NAMALWA (cell line): ENCODE measurements at places on chromosomes 12 and 14.
A peak's percentile ranks its signal among the peaks of the same experiment; 100 is the strongest.

DNA sequence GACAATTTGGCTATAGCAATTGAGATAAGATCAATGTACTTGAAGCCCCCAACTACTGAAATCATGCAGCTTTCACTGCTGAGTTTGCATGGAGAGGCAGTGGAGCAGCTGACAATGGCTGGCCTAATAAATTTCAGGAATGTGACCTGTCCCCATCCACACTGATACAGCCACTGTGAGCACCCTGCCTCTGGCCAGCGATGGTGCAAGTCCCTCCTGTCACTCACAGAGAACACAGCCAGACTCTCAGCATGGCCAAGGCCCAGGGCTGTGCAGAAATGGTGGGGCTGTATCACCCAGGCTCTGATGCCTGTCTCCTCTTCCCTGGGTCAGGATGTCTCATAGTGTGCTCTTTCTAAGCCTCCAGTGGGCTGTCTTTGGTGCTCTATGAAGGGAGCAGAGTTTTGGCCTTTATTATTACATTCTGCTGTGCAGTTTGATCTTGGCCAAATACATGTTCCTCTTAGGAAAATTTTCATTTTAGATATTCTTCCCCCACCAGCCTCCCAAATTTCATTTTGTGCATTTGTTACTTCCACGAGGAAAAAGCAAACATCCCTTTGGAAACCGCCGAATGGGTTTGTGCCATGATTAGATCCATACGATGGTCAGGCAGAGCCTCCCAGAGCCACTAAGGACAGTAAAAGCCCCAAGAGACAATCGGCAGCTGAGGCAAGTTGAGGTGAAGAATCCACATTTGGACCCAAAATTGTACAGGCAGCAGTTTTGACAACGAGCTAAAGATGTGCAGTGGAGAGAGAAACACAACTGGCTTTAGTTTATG lies 85.1 kb upstream of the WSCD2 start:
- no peak for DNase-seq

DNA sequence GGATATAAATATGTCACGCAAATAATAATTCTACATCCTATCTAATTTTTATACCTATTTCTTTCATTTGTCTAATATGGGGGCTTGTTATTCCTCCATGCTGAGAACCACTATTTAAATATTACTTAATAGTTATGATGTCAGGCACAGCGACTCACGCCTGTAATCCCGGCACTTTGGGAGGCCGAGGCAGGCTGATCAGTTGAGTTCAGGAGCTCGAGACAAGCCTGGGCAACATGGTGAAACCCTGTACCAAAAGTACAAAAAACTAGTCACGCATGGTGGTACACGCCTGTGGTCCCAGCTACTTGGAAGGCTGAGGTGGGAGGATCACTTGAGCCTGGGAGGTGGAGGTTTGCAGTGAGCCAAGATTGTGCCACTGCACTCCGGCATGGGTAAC lies 45.2 kb downstream of the GXYLT1 start:
- DNase-seq = no peak

DNA sequence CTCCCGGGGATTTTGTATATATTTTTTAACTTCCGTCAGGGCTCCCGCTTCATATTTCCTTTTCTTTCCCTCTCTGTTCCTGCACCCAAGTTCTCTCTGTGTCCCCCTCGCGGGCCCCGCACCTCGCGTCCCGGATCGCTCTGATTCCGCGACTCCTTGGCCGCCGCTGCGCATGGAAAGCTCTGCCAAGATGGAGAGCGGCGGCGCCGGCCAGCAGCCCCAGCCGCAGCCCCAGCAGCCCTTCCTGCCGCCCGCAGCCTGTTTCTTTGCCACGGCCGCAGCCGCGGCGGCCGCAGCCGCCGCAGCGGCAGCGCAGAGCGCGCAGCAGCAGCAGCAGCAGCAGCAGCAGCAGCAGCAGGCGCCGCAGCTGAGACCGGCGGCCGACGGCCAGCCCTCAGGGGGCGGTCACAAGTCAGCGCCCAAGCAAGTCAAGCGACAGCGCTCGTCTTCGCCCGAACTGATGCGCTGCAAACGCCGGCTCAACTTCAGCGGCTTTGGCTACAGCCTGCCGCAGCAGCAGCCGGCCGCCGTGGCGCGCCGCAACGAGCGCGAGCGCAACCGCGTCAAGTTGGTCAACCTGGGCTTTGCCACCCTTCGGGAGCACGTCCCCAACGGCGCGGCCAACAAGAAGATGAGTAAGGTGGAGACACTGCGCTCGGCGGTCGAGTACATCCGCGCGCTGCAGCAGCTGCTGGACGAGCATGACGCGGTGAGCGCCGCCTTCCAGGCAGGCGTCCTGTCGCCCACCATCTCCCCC lies 777 bp downstream of the ASCL1 start:
- no peak for DNase-seq

- DNase-seq = no peak
Observed at GRCh38 chr14:90508536-90509254, 111.9 kb downstream of the CALM1 start.

GRCh38 chr12:93536766-93537488 lies 35.5 kb upstream of the SOCS2 start:
- DNase-seq = peak; percentile 78

GRCh38 chr14:75331471-75331870 lies 52.8 kb downstream of the FOS start:
- DNase-seq = no peak

DNA sequence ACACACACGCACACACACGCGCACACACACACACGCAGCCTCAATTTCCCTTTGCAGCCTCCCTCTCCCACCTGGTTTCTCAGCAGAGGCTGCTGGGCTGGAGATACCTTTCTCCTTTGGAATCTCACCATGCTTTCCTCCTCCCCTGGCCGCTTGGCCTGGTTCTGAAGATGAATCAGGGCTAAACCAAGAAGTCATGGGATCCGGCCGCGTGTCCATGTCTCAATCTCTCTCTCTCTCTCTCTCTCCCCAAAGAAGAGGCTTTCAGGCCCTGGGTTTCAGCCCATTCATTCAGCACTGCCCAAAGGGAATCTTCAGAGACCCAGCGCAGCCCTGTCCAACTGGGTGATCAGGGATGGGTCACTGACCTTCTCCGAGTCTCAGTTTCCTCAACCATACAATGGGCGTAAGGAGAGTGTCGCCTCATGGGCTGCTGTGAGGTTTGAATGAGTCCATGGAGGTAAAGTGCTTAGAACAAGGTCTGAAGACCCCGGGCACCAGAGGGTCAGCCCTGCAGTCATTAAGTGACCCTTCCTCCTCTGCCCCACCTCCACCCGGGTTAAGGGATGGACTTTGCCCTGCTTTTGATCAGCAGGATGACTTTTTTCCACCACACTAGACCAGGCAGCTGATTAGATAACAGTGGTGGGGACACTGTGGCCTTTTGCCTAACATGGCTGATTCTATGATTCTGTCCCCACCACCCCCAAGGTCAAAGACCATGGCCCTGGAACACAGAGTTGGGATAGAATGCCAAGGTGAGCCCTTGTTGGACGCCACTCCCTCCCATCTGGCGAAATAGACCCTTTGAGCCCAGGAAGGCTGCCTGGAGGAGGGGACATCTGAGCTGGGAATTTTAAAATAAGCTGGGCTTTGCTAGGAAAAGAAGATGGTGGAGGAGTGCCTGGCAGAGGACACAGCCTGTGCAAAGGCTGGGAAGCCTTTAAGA lies 42.1 kb downstream of the SCARB1 start:
- DNase-seq = no peak

- no peak for DNase-seq
Observed at GRCh38 chr12:11007608-11008007, 9.5 kb upstream of the TAS2R20 start.

- no peak for DNase-seq
Observed at GRCh38 chr12:19082365-19082911, 47.1 kb upstream of the PLEKHA5 start.

GRCh38 chr14:89409961-89410360 lies 7.1 kb downstream of the FOXN3 start:
- DNase-seq = no peak

DNA sequence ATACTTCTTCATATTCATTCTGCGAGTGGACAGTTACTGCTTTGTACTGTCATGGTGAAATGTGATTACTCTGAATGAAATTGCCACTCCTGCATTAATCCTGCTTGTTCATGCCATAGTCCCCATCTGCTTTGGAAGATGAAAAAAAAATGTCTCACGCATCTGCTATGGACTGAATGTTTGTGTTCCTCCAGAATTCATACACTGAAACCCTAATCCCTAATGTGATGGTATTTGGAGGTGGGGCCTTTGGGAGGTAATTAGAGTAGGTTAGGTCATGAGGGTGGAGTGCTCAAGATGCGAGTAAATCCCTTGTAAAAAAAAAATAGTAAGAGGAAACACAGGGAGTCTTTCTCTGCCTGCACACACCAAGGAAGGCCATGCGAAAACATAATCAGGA lies 427.2 kb downstream of the TMTC2 start:
- no peak for DNase-seq

GRCh38 chr14:56137453-56137807 lies 19.2 kb downstream of the PELI2 start:
- no peak for DNase-seq

DNA sequence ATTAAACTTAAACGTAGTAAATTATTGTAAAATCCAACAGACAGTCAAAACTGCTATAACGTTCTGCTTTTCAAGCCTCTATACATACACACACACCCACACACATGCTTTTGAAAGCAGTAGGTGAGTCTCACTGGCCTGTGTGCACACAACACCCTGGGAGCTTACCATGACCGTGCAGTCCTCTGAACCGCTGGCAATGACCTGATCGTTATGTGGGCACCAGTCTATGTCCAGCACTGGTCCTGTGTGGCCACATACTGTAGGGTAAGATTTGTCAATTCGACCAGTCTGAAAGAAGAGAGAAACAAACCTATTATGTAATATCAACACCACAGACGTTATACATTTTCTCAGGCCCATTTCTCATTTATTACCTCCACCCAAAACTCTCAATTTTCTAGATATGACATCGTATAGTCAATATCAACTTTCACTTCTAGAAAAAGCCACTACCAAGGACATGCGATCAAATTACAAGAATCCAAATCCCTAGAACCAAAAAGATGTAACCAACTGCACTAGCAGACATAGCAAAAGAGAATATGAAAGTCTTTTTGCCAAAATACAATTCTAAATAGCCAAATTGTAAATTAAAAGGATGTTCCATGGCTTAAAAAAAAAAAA lies 44.5 kb upstream of the SELPLG start:
- DNase-seq = no peak

DNA sequence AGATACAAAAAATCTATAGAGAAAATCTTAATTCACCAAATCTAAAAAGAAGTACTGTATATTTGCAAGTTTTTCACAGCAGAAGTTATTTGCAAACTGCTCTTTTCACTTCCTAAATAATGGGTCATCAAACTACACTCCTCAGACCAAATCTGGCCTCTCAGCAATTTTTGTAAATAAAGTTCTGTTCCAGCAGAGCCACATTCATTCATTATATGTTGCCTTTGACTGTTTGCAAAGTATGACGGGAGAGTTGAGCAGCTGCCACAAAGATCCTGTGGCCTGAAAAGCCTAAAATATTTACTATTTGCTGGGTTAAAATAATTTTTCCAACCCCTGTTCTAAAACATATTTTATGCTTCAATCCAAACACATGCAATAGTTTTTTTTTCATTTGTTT lies 1222.3 kb upstream of the SEL1L start:
- DNase-seq = no peak

DNA sequence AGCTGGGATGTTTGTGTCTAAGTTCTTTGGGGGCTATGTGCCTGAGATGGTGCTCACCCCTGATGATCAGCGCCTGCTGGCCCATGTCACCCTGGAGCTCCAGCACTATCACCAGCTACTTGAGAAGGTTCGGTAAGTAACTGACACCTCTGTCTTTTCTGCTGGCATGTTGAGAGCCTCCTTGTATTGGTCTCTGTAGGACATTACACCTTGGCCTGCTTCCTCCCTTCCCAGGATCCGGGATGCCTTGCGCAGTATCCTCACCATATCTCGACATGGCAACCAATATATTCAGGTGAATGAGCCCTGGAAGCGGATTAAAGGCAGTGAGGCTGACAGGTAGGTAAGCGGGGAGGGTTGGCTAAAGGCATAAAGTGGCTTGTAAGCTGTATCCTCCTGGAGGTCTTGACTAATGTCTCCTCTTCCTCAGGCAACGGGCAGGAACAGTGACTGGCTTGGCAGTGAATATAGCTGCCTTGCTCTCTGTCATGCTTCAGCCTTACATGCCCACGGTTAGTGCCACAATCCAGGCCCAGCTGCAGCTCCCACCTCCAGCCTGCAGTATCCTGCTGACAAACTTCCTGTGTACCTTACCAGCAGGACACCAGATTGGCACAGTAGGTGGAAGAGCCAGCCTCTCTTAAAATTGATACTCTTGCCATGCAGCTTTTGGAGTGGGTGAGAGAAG lies 5.5 kb downstream of the DDIT3 start:
- no peak for DNase-seq

GRCh38 chr14:61646366-61647116 lies 48.8 kb upstream of the HIF1A start:
- no peak for DNase-seq

GRCh38 chr12:12097891-12098690 lies 27.4 kb downstream of the BCL2L14 start:
- DNase-seq = no peak

DNA sequence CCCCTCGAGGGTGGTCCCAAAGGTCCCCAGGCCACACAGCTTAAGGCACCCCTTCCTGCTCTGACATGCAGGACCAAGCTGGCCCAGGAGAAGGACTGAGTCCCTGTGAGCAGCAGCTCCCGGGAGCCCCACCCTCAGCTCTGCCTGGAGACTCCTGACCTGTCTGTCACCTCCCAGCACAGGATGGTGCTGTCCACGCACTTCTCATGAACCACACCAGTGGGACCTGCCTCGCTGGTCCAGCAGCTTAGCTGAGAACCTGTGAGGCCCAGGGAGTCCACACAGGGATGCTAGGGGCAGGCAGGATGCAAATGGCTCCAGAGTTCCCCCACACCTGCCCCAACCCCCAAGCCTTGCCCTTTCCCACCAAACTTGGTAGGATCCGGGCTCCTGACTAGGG lies 27.7 kb downstream of the CCDC85C start:
- DNase-seq = no peak

DNA sequence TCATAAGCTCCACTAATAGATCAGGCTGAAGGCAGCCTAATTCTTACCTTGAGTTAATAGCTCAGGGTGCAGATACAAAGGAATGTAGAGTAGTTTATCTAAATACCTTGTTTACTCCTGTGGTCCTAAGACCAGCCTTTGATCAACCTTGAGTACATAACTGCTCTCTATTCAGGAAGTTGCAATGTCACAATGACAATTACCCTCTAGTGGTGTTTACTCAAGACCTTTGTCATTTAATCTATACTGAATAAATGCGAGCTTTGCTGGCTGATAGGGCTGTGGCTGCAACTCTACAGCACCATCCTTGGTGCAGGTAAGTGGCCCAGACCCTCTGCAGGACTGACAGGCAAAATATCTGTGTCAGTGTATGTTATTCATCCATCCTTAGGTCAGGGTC lies 282.7 kb downstream of the ATXN7L3B start:
- DNase-seq = no peak

- DNase-seq = no peak
Observed at GRCh38 chr12:26461776-26462175, 266.4 kb downstream of the SSPN start.
